NCI-H2171 treated with DMSO at 0.1 percent for 48 hours (cell line): ENCODE measurements at places on chromosomes 12 and 14.

DNA sequence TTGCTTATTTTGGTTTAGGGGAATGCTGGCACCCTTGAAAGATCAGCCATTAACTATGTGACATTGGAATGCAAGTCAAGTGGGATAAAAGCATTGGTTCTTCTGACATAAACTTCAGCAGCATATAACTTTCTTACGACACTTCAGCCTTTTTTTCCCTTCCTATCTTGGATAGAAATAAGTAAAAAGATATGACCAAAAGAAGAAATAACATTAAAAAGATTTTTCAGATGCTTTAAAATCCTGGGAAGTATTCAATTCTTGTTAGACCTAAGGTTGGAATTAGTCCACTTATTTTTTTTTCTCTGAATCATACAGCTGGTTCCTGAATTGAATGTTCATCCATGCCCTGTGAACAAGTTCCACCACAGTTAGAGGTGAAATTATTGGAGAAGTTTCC, 85.6 kb upstream of the TSPAN8 start:
- DNase-seq, result no peak

DNA sequence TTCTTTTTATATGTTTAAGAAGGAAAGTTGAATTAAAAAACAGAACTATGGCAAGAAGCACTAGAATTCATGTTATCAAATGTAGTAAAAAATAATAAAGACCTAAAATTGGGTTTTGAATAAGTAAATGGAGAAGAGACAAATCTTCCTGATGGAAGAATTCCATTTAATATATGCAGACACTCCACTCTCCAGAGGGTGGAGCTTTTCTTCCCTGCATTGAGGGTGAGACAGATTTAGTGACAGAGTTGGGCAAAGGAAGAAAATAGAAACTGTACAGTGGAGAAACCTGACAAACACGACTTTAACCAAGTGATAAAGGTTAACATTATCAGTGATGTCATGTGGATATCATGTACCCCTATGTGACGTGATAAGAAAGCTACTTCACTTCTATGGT, 217.6 kb downstream of the PRKD1 start:
- DNase-seq, result peak; percentile 12

GRCh38 chr12:122023339-122024131, 1.9 kb downstream of the BCL7A start:
- peak; percentile 94 for DNase-seq

- peak; percentile 45 for DNase-seq
Measured at GRCh38 chr14:74415115-74415437, 10.9 kb downstream of the SYNDIG1L start.

- DNase-seq, result peak; percentile 37
Measured at GRCh38 chr12:108193917-108194316, 64.8 kb downstream of the WSCD2 start.

GRCh38 chr12:62116986-62117385, 143.2 kb upstream of the USP15 start:
- DNase-seq, result no peak

DNA sequence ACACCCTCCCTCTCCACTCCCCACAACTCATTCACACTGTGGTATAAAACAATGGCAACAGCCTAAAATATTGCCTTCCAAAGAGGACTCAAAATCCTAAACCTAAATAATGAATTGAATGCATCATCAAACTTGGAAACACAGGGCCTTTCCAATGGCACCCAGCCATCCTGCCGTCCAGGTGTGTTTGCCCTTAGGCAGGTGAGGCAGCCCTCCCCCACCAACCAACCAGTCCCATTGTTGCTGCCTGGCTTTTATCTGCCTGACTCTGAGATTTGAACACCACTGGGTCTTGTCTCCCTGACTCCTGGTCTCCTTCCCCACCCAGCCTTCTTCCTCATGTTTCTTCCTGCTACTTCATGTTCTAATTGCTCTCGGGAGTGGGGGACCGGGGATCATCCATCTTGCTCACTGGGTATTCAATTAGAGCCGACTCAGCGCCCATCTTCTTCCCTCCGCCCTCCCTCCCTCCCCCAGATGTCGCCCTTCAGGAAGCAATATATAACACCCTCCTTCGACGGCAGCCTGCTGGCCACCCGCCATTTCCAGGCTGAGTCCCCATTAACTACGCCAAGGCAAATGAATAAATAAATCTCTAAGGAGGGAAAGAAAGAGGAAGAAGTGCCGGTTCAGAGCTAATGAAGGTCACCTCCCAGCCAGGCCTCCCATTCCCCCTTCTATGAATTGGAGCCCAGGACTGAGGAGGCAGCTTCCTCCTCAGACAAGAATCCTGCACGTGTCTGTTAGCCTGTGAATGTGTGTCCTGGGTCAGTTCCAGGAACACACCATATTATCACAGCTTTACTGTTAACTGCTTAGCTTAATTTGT, 36.3 kb upstream of the NTF3 start:
- no peak for DNase-seq

GRCh38 chr12:14931791-14932560, 6.4 kb downstream of the ERP27 start:
- no peak for DNase-seq

- no peak for DNase-seq
Measured at GRCh38 chr12:34294137-34294536, 271.8 kb downstream of the ALG10 start.

DNA sequence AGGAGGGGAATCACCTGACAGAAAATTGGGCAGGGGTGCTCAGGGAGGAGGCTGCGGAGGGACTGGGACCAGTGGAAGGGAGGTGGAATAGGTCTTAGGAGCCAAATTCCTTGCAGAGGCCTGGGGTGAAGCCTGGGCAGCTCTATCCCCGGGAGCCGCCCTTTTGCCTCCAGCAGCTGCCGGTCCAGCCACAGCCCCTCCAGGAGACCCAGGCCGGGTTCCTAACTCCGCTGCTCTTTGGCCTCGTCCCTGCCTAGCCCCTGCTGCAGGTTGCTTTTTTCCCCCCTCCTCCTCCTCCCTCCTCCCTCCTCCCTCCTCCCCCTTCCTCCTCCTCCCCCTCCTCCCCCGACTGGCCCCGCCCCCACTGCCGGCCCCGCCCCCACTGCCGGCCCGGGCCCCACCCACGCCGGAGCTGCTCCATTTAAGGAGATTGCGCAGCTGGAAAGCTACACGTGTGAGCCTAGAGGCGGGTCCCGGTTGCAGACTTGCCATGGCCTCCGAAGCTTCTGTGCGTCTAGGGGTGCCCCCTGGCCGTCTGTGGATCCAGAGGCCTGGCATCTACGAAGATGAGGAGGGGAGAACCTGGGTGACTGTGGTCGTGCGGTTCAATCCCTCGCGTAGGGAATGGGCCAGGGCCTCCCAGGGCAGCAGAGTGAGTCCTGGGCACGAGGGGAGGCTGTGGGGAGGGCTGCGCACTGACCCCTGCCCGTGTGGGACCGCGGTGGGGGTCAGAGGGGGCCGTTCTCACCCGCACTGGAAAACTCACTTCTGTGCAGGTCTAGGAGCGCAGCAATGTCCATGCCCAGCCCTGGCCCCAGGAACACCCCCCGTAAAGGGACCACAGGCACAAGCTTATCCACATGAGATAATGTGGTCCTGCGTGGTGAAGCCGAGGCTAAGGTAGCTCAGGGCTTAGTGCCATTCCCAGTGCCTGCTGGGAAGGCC, at the start of gene TCL1B:
Gene TCL1B, plus strand, starts transcription at position 449 of the 945 bp plus-strand sequence. Its CDS starts 42 bp downstream, at position 491.
- no peak for DNase-seq

- DNase-seq, result no peak
Measured at GRCh38 chr14:31003284-31003683, 22.2 kb upstream of the AP4S1 start.

- DNase-seq, result no peak
Measured at GRCh38 chr14:24307156-24307574, 612 bp downstream of the CIDEB start.

DNA sequence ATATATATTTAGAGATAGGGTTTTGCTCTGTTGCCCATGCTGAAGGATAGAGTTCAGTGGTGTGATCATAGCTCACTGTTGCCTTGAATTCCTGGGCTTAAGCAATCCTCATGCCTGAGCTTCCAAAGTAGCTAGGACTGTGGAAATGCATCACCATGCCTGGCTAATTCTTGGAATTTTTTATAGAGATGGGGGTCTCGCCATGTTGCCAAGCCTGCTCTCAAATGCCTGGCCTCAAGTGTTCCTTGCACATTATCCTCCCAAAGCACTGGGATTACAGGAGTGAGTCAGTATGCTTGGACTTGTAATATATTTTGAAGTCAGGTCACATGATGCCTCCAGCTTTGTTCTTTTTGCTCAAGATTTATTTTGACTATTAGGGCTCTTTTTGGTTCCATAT, 178.0 kb downstream of the RPAP3 start:
- DNase-seq, result no peak

- no peak for DNase-seq
Measured at GRCh38 chr12:65681226-65681625, 143.1 kb upstream of the HMGA2 start.

GRCh38 chr14:92690171-92691011, 58.0 kb downstream of the LGMN start:
- DNase-seq, result peak; percentile 89

- DNase-seq, result no peak
Measured at GRCh38 chr14:54177641-54178621, 218.9 kb upstream of the CDKN3 start.

GRCh38 chr12:67382241-67382871, 113.2 kb downstream of the CAND1 start:
- DNase-seq, result no peak
